NCI-H1930 (cell line): ENCODE measurements at places on chromosomes 4 and X.

DNA sequence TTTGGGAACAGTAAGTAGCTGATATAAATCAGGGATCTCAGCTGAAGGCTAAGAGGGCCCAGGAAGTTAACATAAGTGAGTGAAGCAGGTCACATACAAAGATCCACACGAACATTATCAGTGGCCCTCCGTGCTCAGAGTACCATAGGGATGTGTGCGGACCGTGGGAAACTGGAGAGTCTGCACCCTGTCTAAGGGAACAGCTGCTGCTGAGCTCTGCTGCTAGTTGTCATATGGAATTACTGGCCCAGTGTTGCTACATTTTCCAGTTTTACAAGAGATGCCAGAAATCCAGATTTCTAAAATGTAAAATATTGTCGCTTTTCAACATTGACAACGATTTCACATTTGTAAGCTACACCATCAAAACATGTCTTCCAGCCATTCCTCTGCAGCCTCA, 90.5 kb downstream of the RTL5 start:
- no peak for DNase-seq

- DNase-seq, result no peak
These were observed 58.0 kb downstream of the FGF16 start for GRCh38 chrX:77505227-77505626.

- no peak for DNase-seq
These were observed 43.3 kb upstream of the RASSF6 start for GRCh38 chr4:73663576-73663975.

GRCh38 chr4:25865586-25865985, 2.8 kb upstream of the SEL1L3 start:
- DNase-seq, result no peak

- DNase-seq, result no peak
These were observed 47.5 kb downstream of the RAPGEF2 start for GRCh38 chr4:159150396-159150795.

DNA sequence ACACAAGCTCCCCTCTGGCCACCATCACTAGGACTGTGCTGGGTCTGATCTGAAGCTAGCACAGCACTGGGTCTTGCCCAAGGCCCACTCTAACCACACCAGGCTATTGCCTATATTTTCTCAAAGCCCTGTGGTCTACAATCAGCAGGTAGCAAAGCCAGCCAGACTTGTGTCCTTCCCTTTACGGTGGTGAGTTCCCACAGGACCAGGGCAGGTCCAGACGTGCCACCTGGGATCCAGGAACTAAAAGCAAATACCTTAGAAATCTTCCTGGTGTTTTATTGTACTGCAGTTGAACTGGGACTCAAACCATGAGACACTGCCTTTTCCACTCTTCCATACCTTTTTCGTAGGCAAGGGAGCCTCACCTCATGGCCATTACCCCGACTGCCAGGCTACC, 9.0 kb upstream of the MAGEC2 start:
- no peak for DNase-seq

- no peak for DNase-seq
These were observed 68.5 kb downstream of the GAB1 start for GRCh38 chr4:143405075-143405730.

- DNase-seq, result no peak
These were observed 20.9 kb downstream of the MPP1 start for GRCh38 chrX:154784149-154784995.

GRCh38 chr4:24674279-24674678, 89.9 kb upstream of the DHX15 start:
- DNase-seq, result no peak
